ENCODE measurements at places on chromosomes 2 and 18. TPM values are rescaled to one million over a fixed set of nuclear protein-coding genes. Genes with fewer than 3 reads are reported as not detected.

The NEMP2 gene
- total RNA-seq, result 5.0 TPM

GRCh38 chr2:141381946-141382345, 748.9 kb downstream of the LRP1B start:
- no peak for DNase-seq

DNA sequence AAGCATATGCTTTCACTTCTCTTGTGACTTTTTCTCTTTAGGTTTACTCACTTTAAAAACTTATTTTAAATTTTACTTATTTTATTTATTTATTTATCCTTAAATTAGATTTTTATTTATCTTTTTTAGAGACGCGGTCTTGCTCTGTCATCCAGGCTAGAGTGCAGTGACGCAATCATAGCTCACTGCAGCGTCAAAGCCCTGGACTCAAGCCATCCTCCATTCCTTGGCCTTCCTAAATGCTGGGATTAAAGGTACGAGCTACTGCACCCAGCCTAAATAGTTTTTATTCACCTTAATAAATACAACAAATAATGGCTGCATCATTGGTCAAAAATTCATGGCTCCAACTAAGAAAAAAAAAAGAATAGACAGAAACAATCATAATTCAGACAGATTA, 415.7 kb upstream of the FIGN start:
- no peak for DNase-seq

GRCh38 chr18:30361864-30362540, 680.5 kb downstream of the DSC3 start:
- DNase-seq, result no peak

The MBOAT2 gene
- total RNA-seq, result 16.1 TPM

The ACMSD gene
- total RNA-seq, result not detected
